ENCODE measurements at places on chromosomes 3 and 15.

DNA sequence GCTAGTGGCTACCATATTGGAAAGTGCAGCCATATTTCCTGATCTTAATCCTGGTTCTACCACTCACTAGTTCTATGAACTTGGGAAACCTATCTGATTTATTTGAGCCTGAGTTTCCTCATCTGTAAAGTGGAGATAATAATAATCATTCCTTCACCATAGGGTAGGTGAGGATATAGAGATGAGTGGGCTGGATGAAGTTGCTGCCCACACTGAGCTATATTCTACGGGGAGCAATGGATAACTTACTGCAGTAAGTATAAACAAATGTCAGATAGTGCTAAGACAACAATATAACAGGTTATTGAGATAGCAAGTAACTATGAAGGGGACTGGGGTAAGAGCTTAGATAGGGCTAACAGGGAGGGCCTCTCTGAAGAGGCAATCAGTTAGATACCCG, 251.5 kb upstream of the ADAMTS9 start:
- no peak for DNase-seq

DNA sequence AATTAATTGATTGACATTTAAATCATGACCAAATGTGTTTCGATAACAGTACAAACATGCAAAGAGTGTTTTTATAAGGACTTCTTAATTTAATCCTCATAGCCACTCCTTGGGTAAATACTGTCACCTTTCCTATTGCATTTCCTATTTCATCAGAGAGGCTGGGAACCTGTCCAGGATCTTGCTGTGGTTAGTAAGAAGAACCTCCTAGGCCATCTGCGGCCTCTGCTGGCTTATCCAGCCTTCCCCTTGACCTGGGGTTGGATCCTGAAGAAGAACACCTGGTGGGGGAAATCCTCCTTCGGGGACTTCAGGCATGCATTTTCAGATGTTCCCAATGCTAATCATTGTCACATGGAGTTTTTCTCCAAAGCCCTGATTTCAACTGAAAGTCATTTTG, 25.5 kb downstream of the GLDN start:
- no peak for DNase-seq

- DNase-seq, result no peak
These were observed 20.5 kb downstream of the CCR9 start for GRCh38 chr3:45906681-45907407.

- no peak for DNase-seq
These were observed 52.7 kb downstream of the TFG start for GRCh38 chr3:100761951-100762350.

- no peak for DNase-seq
These were observed 39.1 kb downstream of the TRPM1 start for GRCh38 chr15:31062310-31062847.

- no peak for DNase-seq
These were observed 301.4 kb upstream of the TGFBR2 start for GRCh38 chr3:30305021-30305420.

GRCh38 chr15:48565560-48566482, 79.7 kb downstream of the FBN1 start:
- DNase-seq, result no peak

DNA sequence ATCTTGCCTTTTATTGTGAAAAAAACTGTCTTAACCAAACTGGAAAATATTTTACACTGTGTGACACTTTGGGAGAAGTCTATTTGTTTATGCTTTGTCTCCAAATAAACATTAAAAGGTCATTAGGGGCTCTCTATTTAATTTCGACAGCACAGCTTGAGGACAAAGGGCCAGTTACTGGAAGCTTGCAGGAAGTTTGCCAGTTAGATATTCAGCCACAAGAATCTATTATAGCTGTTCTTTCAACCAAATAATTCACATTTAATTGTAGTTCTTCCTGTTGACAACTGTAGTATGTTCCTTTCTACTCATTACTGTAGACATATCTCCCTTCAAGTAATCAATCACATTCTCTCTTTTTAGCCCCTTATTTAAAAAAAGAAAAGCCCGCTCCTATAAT, 6.1 kb downstream of the CP start:
- DNase-seq, result no peak

DNA sequence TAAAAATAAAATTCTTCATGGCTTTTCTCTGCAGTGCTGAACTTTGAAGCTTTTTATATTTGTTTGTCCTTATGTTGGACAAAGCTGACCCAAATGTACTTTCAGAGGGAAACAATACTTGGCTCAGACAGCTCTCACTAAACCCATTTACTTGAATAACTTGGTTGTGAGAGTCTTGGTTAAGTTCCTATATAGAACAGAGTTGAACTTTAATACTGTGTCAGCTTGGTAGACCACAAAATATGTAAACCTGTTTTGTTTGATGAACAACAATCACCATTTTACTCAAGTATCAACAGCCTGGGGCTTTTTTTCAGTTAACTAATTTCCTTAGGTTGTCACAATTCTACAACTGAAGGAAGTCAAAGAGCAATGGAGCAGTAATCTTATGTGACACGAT, 211.9 kb downstream of the CADM2 start:
- no peak for DNase-seq

DNA sequence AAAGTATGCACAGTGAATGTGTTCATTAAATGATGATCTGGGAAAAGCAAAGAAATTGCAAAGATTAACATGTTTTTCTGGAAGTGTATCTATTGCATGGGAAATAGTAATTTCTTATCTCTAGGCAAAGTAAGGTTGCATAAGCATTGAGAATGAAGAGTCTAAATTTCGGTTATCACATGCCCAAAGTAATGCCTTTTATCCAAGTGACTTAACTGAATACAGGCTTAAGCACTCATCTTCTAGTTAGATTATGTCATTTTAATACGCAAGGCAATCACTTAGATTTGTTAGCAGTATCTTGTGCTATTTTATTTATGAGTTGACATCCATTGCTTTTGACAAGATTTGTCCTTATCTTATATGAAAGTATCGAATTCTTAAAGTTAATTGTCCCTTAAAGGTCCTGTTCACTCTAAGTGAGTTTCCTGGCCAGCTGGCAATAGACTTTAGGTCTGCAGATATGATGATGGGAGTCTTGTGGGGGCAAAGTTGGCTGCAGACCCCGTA, 100.5 kb downstream of the NAALADL2 start:
- DNase-seq, result no peak

GRCh38 chr15:63948971-63949370, 97.3 kb downstream of the DAPK2 start:
- DNase-seq, result no peak

DNA sequence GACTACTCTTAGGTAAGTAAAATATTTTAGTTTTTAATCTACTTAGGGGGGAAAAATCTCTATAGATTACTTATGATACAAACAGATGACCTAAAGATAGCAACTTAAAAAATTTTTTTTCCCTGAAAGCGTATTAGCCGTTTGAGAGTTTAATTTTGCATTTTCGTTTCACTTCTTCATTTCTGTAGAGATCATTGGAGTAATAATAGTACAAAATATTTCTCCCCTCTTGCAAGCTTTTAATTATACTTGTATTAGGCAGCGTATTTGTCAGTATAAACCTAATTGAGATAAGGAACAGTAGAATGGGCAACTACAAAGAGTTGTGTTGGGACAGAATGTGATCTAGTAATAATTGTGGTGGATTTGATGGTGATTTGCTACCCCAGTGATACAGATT, 10.3 kb downstream of the SKIL start:
- DNase-seq, result no peak

DNA sequence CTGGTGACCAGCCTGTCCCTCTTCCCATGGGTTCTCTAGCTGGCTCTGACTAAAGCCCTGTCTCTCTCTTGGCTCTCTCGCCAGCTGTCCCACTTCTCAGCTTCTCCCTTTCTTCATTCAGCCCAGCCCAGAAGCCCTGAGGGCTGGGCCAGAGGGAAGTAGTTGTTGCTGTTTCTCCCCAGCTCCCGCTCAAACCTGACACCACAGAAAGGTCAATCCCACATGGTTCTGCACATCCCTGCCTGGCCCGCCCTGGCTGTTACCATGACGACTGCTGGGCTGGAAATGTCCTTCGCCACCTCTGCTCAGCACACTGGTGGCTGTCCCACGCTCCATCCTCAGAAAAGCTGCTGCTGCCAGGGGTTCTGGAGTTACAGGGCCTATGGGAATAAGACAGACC, 25.9 kb downstream of the CCDC32 start:
- no peak for DNase-seq

DNA sequence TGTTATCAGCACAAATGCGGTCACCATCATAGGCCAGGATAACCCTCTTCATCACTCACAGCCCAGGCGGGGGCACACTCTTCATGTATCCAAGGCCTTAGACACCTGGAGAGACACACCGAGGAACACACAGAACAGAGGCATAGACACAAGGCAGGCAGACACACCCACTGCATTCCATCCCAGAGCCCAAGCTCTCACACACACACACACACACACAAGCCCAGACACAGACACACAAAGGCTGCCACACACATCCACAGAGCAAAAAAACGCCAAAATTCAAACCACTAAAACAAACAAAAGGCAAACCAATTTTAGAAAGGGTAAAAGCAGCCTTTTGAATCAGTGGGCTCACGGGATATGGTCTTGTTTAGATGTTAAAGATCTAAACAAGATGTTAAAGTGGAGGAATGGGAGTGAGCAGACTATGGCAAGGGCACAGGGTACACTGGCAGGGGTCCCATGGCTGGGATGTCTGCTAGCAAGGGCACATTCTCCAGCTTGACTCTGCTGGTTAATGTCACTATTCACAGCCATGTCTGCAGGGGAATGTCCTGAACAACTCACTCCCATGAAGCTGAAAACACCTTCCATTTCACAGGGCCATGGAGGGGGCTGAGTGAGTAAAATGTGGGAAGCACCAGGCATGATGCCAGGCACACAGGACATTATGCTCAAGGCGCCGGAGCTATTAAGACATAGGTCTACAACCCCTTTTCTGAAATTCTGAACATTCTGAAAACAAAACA, 14.9 kb upstream of the CRABP1 start:
- no peak for DNase-seq

- no peak for DNase-seq
These were observed 4.4 kb upstream of the PXYLP1 start for GRCh38 chr3:141227216-141227615.

GRCh38 chr3:42301446-42302175, 35.6 kb upstream of the CCK start:
- no peak for DNase-seq

DNA sequence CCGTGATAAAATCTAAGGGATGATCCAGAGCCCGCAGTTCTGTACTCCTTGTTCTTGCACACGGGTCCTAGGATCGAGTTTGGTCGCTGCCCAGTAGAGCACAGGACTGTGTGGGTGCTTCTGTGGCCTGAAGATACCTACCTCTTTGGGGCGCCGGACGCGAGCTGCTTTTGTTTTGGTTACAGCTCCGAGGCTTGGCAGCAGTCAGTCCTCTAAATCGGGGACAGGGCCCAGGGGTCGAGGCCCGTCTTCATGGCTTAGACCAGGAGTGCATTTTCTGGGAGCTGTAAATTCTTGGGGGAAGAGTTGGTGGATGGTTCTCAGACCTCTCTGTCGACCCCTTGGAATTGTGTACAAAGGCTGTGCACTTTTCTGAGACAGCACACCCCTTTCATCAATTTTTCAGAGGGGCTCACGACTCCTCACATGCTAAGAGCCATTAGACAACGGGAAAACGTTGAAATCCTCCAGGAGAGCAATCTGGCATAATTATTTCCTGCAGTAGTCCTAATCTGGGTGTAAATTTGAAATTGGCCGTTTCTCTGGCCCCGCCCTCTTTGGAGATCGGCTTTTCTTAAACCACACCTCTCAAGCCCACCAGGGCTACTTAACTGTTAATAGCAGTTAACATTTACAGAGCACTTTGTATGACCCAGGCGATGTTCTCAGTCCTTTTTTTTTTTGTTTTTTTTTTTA, 928 bp downstream of the CEP97 start:
- no peak for DNase-seq

GRCh38 chr3:127455541-127456450, 134.7 kb downstream of the TPRA1 start:
- DNase-seq, result peak; percentile 28

- DNase-seq, result no peak
These were observed 15.1 kb upstream of the STXBP5L start for GRCh38 chr3:120892921-120893320.

- no peak for DNase-seq
These were observed 47.2 kb upstream of the SMAD6 start for GRCh38 chr15:66654739-66655375.

GRCh38 chr3:64456674-64457073, 231.1 kb downstream of the ADAMTS9 start:
- DNase-seq, result no peak

- no peak for DNase-seq
These were observed 3.8 kb downstream of the PRR23E start for GRCh38 chr3:127196466-127197299.

DNA sequence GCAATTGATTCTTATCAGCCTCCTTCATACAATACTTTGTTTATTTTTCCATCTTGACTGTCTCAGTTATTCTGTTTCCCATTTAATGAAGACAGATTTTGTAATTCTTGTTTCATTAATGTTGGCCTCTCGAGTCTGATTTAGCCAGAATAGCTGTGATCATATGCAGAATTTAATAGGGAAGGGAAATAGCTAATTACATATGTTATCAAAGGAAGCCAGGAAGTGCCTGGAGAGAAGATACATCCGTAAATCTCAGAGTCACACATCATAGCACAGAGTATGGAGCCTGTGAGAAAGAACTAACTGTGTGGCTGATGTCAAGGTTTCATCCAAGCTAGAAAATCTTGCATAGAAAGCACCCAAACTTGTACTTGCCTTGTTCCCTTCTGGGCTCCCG, 288.9 kb upstream of the SLCO3A1 start:
- DNase-seq, result no peak

GRCh38 chr3:30354972-30355371, 251.4 kb upstream of the TGFBR2 start:
- no peak for DNase-seq

DNA sequence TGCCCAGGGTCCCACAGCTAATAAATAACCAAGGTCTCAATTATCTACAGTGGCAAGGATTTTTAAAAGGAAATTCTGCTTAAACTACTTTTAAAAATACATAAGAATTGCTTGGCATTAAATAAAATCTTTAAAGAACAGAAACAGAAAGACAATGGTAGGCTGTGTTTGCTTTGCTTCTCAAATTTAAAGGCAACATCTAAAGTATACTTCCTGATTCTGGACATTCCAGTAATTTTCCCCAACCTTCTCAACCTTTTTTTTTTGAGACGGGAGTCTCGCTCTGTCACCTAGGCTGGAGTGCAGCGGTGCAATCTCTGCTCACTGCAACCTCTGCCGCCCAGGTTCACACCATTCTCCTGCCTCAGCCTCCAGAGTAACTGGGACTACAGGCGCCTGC, 5.3 kb downstream of the VPS13C start:
- DNase-seq, result no peak

Data from stimulated activated CD4-positive, alpha-beta T cell treated with anti-CD3 and anti-CD28 coated beads, TNF-alpha, amount 100 ng/mL, for 4 hours (primary cell).